Osteoblast (primary cell): ENCODE measurements at places on chromosomes 3 and 15. TPM values are rescaled to one million over a fixed set of nuclear protein-coding genes. Genes with fewer than 3 reads are reported as not detected.

DNA sequence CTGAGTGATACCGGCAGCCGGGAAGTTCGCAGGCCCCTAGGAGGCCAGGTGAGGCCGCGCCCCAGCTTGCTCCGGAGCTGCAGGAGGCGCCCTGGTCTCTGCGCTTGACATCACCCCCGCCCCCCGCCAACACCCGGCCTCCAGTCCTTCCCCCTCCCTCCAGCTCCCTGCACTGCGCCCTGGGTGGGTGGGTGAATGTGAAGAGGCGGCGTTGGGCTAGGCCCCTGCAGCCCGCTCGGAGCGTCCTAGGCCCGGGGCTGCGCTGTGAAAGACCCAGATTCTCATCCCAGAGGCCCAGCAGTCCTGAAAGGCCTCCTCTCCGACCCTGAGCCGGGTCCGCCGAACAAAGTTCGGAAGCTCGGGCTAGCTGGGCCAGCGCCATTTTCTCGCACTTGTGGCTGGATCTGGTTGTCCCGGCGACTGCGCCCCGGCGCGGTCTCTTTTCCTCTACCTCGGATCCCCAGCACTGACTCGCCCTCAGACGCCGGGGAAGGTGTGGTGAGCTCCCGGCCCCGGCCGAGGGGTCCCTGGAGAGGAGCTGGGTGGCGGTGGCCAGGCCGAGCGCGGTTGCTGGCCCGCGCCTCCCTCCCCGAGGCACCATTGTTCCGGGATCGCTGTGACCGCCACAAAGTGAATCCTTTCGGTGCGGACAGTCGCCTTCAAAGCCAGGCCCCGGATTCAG lies 12.9 kb downstream of the ZIC4 start:
- peaks cover 96% of the 10 kb centered on the region for H3K27me3 ChIP-seq
- H3K27ac ChIP-seq, result no peak overlapping the region
- no peaks in the 10 kb centered on the region for H3K36me3 ChIP-seq
- H3K4me1 ChIP-seq, result no peaks in the 10 kb centered on the region
- no peak for DNase-seq
- peak overlapping the region; percentile 63 for H3K4me3 ChIP-seq

- no peaks in the 10 kb centered on the region for H3K36me3 ChIP-seq
- H3K4me3 ChIP-seq, result no peak overlapping the region
- H3K27me3 ChIP-seq, result no peaks in the 10 kb centered on the region
- H3K4me1 ChIP-seq, result peaks cover 13% of the 10 kb centered on the region
Measured at GRCh38 chr3:180909369-180910127, 2.9 kb upstream of the FXR1 start.

CHCHD6 gene
- total RNA-seq, result 10.9 and 13.0 TPM in 2 replicates

HDC gene
- total RNA-seq, result not detected in 2 replicates

GRCh38 chr3:113142476-113142875 lies 68.9 kb upstream of the BOC start:
- H3K4me3 ChIP-seq, result no peak overlapping the region
- peaks cover 21% of the 10 kb centered on the region for H3K27me3 ChIP-seq
- no peak for DNase-seq
- no peaks in the 10 kb centered on the region for H3K4me1 ChIP-seq
- no peak overlapping the region for H3K27ac ChIP-seq
